ENCODE measurements at places on chromosomes 11 and 22.

- DNase-seq = no peak
These were observed 41.5 kb downstream of the DDX6 start for GRCh38 chr11:118749429-118749828.

DNA sequence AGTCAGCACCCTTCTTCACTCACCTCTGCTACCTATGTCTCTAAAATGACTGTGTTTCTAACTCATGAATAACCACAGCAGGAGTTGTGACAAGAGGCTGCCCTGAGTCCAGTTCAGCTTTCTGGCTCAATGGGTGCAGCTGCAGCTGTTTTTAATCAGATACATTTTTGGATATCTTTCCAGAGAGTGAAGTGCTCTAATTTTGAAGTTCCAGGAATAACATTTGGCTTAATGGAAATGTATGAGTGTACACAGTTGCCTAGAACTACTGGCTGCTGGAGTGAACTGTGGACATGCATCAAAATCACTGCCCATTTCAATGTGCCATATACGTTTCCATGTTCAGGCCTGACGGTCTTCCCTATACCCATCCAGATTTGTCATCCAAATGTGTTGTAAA lies 769.5 kb upstream of the ANO3 start:
- DNase-seq = no peak

GRCh38 chr22:49382451-49382735 lies 445.3 kb downstream of the BRD1 start:
- no peak for DNase-seq

DNA sequence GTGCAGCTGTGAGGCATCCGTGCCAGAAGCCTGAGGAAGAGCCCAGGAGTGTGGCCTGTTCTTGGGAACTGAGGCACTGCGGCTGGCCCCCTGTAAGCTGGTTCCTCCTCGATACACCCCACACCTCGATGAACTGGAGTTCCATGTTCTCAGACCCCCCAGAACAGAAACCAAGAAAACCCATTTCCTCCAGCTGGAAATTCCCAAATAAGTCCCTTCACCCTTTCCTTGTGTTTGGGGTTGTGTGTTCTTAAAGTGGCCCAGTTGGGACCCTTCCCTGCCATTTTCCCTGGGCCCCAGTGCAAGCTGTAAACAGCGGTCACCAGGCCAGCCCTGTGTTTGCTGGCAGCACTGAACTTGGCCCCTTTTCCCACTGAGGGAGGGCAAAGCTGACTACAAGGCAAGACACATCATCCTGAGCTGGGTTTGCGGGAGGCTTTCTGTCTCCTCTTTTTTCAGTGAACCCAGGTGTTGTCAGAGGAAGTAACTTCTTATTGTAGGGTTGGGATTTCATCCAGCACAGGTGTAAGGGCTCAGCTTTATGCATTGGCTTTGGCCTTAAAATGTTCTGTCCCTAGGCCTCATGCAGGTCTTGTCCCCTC lies 60.1 kb upstream of the MPEG1 start:
- DNase-seq = no peak

DNA sequence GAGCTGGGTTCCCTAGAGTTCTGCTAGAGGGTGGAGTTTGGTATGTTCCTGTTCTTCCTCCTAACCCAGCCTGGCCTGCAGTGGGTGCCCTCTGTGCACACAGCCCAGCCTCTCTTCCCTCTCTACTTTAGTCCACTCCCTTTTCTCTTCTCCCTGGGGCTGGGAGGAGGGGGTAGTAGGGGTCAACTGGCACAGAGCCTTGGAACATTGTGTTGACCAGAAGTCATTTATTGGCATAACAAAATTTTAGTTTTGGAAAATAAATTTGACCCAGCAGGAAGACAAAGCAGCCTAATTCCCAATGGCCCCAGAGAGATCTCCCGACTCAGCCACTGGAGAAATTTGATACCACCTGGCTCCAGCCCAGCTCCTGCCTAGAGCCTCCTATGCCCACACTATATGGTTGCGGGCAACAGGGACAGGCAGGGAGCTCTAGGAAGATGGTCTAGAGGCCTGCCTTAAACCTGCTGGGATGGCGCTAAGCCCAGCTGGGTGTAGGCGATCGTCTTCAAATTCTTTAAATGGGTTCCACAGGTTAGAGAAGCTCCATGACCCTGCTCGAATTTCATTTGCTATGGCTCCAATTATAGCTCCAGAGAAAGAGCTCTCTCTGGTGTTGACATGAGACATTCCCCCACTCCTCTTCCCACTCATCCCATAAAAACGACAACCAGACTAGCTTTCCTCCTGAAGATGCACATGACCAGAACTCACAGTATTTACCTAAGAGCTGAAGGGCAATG lies 9.9 kb downstream of the PCSK7 start:
- no peak for DNase-seq

DNA sequence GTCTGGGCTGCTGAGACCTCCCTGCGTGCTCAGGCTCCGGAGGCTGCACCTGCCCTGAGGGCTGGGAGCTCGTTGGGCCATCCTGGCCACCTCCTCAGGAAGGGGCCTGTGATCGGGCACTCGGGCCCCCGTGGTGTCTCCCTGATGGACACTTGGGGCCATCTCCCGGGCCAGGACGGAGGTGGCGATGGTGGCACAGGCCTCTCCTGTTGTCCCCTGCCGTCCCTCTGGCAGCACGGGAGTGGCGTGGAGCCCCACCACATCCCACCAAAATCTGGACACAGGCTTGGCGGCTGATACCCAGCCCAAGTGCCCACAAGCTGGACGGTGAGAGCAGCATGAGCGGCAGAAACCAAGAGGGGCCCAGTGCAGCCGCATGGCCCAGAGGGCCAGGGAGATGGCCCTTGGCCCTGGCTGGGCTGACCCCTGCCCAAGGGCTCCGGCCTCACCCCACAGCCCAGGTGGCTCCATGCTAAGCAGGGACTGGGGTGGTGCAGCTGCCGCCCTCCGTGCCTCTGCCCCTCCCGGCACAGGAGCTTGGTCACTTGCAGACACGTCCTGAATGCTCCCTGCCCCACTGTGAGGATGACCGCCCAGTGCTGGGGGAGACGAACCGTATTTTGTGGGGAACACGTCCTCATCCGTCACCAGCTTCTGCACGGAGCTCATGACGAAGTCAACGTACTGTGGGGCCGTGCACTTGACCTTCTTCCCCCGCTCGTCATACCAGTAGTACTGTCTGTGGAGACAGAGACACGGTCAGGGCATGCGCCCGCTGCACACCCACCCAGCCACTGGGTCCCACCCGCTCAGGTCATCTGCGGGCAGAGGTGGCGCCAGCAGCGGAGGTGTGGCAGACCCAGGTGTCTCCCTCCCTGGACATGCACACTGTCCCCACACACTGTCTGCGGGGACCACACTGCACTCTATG lies 15.6 kb downstream of the MOB2 start:
- DNase-seq = no peak

DNA sequence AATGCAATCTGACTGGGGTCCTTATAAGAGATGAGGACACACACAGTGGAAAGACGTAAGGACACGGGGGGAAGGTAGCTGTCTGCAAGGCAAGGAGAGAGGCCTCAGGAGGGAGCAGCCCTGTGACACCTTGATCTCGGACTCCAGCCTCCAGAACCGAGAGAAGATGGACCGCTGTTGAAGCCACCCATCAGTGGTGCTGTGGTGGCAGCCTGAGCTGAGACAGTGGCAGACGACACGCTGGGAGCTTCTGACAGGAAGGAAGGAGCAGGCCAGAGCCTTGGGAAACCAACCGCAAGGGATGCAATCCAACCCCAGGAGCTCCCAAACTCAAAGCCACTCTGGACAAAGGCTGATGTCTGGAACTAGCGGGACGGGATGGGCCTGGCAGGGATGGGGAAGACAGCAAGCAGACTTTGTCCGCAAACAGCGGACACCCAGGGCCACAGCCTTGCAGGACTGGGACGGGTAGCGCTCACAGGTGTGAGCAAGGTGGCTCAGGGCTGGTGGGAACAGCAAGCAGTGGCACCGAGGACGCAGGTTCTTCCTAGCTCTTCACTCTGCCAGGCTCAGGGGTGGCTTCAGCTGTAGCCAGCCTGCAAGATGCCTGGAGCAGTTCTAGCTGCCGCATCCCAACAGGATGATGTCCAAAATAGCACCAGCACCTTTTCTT lies 10.9 kb downstream of the LTO1 start:
- no peak for DNase-seq

DNA sequence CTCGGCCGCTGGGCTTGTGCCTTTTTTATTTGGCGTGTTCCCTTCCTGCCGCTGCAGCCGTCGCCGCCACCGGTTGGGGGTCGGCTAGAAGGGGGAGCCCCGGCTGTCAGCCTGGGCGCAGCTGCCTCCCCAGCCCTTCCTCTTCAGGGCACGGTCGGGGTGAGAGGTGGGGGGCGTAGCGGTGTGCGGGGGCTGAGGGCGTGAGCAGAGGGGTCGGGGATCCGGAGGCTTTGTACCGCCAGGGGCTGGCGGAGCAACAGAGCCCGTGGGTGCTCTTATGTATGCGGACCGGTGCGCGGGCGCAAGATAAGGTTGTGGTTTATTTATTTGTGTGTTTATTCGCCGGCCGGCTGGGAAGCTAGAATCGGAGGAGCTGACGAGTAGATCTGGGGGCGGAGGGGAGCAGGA lies 477 bp downstream of the ZBTB16 start:
- DNase-seq = no peak

- no peak for DNase-seq
These were observed 597.4 kb downstream of the SOX6 start for GRCh38 chr11:15758857-15759465.

DNA sequence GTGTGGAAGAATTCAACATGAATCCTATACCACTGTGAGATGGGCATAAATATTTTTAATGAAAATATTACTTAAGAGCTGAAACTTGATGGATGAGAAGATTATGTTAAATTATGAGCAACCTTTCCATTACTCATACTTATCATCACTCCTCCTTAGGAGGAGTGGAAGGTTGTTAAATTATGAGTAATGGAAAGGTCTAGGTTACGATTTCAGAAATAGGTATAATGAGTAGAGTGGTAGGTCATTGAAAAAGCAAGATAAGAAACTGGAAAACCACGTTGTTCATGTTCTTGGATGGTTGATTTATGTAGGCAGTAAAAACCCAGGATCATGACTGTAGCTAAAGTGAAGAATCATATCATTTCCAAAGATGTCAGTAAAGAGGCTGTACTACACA lies 973.2 kb upstream of the RAG2 start:
- no peak for DNase-seq

DNA sequence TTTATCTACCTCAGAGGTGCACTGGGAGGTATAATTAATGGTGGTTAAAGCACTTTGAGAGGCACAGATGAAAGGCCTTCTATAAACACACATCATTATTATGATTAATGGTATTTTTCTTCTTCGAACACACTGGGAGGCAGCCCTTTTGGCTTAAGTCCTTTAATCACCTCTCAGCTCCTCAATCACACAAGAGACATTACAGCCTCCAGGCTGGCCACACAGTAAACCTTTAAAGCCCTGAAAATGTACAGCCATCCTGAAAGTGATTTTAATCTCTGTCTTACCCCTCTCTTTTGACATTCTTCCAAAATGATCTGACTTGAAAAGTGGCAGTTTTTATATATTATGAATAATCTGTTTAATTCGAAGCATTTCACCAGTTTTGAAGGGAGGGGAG lies 54.3 kb upstream of the VSTM5 start:
- DNase-seq = no peak

- DNase-seq = no peak
These were observed 67.8 kb downstream of the RBFOX2 start for GRCh38 chr22:35960854-35961253.

GRCh38 chr11:73196576-73196975 lies 21.5 kb upstream of the P2RY2 start:
- DNase-seq = no peak

DNA sequence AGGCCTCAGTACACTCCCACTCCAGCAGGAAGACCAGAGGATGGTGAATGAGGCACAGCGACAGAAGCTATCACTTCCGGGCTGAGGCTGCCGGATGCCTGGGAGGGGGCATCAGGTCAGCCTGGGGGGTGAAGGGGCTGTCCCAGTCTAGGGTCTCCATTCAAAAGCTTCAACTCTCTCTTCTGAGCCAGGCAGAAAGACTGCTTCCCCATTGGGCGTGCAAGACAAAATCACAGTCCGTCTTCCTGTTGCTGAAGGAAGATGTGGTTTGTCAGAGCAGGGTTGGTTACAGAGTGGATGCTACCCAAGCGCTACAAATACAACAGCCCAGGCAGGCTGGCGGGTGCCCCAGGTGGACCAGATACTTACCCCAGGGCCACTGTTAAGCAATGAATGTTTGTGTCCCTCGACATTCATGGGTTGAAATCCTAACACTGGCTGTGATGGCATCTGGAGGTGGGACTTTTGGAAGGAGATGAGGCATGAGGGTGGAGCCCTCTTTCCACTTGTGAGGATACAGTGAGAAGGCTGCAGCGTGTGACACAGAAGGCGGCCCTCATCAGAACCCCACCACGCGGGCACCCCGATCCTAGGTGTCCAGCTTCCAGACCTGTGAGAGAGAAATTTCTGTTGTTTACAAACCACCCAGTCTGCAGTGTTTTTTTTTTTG lies 12.0 kb downstream of the UPK3A start:
- no peak for DNase-seq

- no peak for DNase-seq
These were observed 765.1 kb downstream of the KCNA4 start for GRCh38 chr11:29251738-29252137.

GRCh38 chr11:62719302-62719978 lies 7.8 kb downstream of the HNRNPUL2 start:
- no peak for DNase-seq

GRCh38 chr22:17773606-17774205 lies 563 bp downstream of the BID start:
- DNase-seq = peak; percentile 76

DNA sequence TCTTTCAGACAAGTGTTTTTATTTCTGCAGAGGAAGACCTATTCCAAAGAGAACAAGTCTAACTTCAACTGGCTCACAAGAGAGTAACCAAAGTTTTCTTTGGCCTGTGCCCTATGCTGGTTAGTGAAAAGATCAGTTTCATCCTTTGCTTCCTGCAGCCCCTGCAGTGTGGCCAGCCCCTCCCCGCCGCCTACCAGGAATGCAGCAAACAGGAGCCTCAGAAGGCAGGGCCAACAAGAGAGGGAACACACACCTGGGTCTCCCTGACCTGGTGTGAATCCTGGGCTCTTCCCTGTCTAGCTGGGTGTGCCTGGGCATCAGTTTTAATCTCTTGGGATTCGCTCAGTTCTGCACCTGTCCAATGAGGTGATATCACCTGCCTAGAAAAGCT lies 21.5 kb upstream of the SCARF2 start:
- no peak for DNase-seq

- DNase-seq = peak; percentile 19
These were observed 617.2 kb upstream of the CHORDC1 start for GRCh38 chr11:90840071-90840470.

DNA sequence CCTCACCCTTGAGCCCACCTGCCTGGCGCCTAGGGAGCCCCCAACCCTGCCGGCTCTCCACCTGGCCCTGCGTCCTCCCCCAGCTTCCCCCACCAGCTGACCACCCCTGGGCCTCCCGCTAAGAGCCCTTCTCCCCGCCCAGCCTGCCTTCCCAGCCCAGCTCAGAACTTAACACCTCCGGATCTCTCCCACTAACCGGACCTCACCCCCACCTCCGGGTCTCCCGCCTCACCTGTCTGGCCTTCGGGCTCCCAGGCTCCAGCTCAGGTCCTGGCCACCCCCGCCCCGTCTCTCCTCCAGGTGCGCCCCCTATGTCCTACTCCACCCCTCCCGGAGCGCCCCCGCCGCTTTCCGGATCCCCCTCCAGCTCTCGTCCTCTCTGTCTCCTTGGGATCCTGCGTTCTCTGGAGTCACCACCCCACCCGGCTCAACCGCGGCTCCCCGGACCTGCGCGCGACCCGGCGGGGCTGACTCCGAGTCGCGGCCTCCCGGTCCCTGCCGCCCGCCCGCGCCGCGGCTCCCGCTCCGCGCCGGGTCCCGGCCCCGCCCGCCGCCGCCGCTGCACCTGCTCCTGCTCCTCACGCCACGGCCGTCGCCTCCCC lies at the start of gene KCNJ11:
KCNJ11 (minus strand) TSS at position 51 of the 602 bp plus-strand sequence. CDS start 568 bp downstream, outside the sequence.
- peak; percentile 30 for DNase-seq

- DNase-seq = no peak
These were observed 17.4 kb downstream of the ARVCF start for GRCh38 chr22:19998991-19999820.
